Tibial nerve (tissue), 4 donors: ENCODE measurements at places on chromosomes 5 and 9.

DNA sequence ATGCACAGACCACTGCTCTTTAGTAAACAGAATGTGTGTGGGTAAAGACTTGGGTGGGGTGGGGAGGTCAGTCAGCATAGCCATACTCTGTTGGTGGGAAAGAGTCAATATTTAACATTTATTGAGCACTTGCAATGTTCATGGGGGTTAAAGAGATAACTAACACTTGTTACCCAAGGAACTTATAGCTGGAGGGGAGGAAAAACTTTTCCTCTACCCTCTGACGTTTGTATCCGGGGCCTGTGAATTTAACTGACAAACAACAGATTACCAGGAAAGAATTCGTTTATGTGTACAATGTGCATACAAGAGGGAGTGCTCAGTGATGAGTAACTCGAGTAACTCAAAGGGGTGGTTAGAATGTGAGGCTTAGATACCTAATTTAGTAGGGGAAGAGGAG is 6.8 kb upstream of the CLINT1 start:
- H3K27me3 ChIP-seq = no peaks in the 10 kb centered on the region
- H3K27ac ChIP-seq = no peak overlapping the region
- DNase-seq = no peak
- no peak overlapping the region for H3K4me3 ChIP-seq
- no peaks in the 10 kb centered on the region for H3K4me1 ChIP-seq
- no peaks in the 10 kb centered on the region for H3K36me3 ChIP-seq

GRCh38 chr5:71810023-71810422 is 90.9 kb downstream of the CARTPT start:
- H3K27ac ChIP-seq = no peak overlapping the region
- DNase-seq = no peak
- no peaks in the 10 kb centered on the region for H3K4me1 ChIP-seq
- H3K36me3 ChIP-seq = no peaks in the 10 kb centered on the region
- no peaks in the 10 kb centered on the region for H3K27me3 ChIP-seq

DNA sequence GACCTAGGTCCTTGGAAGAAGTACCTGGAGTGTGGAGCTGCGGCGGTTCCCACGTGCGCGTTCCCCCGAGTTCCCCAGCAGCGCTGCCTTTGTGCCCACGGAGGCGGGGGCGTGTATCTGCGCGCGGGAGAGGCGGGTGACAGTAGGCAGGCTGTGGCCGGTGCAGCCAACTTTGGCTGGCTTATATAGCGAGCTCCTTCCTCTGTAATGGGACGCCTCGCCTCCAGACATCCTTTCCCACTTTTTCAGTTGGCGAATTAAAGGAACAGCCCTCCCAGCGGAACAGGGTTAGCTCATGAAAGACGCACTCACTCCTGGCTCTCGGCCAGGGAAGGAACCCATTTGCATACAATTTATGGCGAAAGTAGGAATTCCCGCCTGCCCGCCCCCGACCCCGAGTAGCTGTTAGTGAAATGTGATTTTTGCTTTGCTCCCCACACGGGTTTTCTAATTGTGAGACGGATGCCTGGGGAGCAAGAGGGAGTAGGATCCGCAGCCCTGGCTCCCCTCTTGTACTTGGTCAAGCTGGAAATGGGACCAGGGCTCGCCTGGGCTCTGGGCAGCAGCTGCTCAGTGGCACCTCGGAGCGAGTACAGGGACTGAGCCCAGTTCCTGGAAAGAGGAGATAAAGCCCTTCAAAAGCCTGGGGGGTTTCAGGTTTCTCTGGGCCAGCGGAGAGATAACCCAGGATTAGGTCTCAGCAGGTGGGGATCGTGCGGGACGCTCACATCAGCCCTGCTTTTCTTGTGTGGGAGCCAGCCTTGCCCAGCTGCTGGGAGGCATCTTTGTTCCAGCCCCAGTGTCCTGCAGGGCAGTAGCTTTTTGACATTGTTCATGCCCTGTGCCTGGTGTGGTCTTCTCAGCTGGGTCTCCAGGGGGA is at the start of gene TNC:
Gene TNC, minus strand, starts transcription at position 159 of the 880 bp plus-strand sequence. CDS start 27,139 bp downstream, outside the sequence.
- H3K27ac ChIP-seq = peak within 1 kb of the TSS; percentile 80
- peaks cover 38% of the 10 kb centered on the region for H3K4me1 ChIP-seq
- DNase-seq = peak; percentile 38
- no peaks in the 10 kb centered on the region for H3K36me3 ChIP-seq

GRCh38 chr5:120228262-120229031 is 235.7 kb upstream of the PRR16 start:
- no peaks in the 10 kb centered on the region for H3K36me3 ChIP-seq
- DNase-seq = no peak
- no peak overlapping the region for H3K27ac ChIP-seq
- H3K4me1 ChIP-seq = no peaks in the 10 kb centered on the region

GRCh38 chr5:98770209-98770910 is 3.1 kb upstream of the RGMB start:
- peak; percentile 31 for DNase-seq
- no peaks in the 10 kb centered on the region for H3K27me3 ChIP-seq
- H3K36me3 ChIP-seq = no peaks in the 10 kb centered on the region

GRCh38 chr9:121294151-121294743 is 26.3 kb downstream of the GSN start:
- peak overlapping the region; percentile 98 for H3K27ac ChIP-seq
- H3K36me3 ChIP-seq = no peaks in the 10 kb centered on the region
- peaks cover 11% of the 10 kb centered on the region for H3K4me1 ChIP-seq
- H3K4me3 ChIP-seq = peak overlapping the region; percentile 7
- no peaks in the 10 kb centered on the region for H3K27me3 ChIP-seq

DNA sequence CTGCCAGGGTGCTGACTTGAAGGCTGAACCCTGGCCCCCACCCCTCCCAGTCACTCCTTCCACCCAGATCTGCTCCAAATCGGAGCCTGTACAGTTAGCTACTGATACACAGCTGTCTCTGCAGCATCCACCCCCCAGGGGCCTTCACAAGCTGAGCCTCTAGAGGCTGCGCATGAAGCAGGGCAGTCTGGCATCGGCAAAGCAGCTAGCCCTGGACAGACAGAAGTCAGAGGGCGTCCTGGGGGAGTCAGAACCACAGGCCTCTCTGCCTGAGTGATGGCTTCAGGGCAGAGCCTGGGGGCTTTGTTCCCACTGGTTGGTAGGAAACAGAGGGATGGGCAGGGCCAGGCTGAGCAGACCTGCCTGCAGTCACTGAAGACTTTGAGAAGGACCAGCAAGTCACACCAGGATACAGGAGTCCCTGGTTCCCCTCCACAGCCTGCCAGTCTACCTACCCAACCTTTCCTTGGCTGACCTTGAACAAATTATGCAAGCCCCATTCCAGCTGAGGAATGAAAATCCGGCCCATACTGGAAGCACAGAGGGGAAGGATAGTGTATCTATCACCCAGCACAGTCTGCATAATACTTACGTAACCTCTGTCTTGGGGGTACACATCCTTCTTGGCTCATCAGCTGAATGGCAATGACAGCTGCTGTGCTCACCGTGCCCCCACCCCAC is 8.8 kb downstream of the VDAC1 start:
- no peak overlapping the region for H3K4me3 ChIP-seq
- H3K27me3 ChIP-seq = no peaks in the 10 kb centered on the region
- no peaks in the 10 kb centered on the region for H3K36me3 ChIP-seq
- no peak for DNase-seq

DNA sequence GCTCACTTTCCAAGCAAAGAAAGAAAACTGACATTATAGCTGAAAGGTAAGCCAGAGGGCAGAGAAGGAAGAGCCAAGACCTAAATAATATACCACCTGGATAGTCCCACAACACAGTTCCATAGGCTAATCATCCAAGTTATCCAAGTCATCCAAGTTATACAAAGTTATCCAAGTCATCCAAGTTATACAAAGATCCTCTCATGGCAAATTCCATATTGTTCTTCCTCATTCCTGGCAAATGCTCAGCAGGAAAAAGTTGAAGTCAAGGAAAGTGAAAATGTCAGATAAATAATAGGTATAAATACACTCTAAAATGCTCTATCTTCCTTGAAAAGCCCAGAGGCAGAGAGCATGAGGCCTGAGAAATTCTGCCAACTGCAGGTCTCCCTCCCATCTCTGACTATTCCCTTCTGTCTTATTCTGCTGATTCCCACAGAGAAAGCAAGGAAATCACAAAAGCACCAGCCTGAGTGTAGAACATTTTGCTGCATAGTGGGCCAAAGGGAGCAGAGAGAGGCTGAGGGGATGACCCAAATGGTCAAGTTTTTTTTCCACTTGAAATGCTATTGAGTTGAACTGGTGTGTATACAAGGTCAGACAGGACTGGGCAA is 12.5 kb downstream of the MCTP1 start:
- H3K4me1 ChIP-seq = no peaks in the 10 kb centered on the region
- no peaks in the 10 kb centered on the region for H3K36me3 ChIP-seq
- peaks cover 4% of the 10 kb centered on the region for H3K27me3 ChIP-seq

GRCh38 chr9:734831-735511 is 106.5 kb upstream of the DMRT1 start:
- no peak overlapping the region for H3K27ac ChIP-seq
- no peaks in the 10 kb centered on the region for H3K4me1 ChIP-seq
- H3K4me3 ChIP-seq = no peak overlapping the region
